CMK (cell line): ENCODE measurements at places on chromosomes 11 and 22.

- no peak for DNase-seq
These were observed 50.5 kb downstream of the RBX1 start for GRCh38 chr22:41001722-41002122.

DNA sequence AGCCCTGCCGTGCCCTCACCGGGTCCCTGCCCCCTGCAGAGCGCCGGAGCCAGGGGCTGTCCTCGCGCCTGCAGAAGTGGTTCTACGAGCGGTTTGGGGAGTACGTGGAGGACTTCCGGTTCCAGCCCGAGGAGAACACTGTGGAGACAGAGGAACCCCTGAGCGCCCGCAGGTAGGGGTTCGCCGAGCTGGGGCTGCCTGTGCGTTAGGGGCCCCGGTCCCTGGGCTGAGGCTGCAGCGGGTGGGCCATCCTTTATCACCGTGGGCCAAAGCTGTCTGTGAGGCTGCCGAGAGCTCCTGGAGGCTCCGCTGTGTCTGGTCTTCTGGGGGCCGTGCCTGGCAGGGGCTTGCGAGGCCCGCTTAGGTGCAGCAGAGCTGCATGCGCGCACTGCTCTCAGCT, 42.8 kb downstream of the GRAMD4 start:
- no peak for DNase-seq

DNA sequence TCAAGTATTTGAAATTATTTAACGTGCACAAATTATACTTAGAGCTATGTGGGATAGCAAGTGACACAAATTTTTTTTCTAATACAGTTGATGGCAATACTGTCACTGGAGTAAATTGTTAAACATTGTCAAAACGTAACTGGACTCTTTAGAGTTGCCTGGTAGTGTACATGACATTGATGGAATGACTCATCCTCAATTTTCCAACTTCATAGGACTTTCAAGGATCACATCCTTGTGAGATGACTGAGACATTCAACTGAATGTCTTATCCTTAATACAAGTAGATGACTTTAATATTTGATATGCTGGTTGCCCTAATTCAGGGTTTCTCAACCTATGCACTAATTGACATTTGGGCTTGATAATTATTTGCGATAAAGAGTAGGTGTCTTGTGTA, 310.0 kb downstream of the SWAP70 start:
- no peak for DNase-seq

GRCh38 chr11:2800655-2801531, 84.7 kb downstream of the CDKN1C start:
- DNase-seq: no peak

DNA sequence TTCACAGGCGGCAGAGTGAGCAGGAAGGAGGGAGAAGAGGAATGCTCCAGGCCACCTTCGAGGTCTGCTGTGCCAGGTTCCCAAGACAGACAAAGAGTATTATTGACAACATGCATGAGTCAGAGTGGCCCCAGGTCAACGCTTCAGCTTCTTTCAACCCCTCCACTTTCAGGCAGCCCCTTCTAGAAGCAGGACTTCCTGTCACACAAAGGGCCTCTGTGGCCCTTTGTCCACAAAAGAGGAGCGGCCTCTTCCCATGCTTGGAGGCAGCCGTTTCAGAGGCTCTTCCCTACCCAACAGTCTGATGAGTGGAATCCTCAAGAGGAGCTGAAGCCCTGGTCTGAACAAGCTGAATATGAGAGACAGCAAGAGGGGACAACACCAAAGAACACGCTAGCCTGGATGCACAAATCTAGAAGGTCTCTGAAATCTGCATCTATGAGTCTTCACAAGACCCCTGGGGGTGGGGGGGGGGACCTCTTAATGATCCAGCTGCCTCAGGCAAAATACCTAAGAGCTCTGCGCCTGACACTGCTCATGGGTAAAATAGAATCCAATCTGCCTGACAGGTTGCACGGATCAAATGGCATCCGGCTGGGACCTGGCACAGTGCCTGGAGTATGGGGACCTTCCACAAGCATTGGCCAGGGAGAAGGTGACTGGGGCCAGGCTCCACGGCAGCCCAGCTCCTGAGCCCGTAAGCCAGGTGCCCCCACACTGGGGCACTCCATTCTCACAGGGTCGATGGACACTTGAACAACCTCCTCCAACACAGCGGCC, 67.5 kb downstream of the PACSIN2 start:
- DNase-seq: no peak

- DNase-seq: no peak
These were observed 11.0 kb upstream of the MED17 start for GRCh38 chr11:93773045-93773477.

GRCh38 chr22:46865052-46865434, 102.6 kb downstream of the TBC1D22A start:
- no peak for DNase-seq

DNA sequence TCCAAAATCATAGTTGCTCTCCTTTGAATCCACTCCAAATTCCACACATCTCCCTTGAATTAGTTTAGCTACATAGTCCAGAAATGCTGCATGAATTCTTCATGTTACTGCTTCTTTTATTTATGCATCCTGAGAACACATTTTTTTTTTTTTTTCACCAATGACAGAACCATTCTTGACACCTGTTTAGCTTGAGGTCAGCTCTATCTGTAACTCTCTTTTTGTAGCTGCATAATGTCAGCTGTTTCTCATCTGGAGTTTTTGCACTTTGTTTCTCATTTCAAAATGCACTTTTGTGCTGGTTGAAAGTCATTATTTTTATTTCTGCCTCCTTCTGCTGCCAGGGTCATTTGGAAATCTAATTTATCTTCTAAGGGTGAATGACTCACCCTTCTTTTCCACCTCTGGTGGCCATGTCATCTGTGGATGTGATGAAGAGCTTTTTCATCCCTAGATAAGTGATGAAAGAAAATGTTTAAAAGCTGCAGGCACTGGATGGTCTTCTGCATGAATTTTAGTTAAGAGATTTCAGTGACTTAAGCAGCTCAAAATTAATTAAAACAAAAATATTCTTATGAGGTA, 93.7 kb downstream of the JRKL start:
- no peak for DNase-seq

DNA sequence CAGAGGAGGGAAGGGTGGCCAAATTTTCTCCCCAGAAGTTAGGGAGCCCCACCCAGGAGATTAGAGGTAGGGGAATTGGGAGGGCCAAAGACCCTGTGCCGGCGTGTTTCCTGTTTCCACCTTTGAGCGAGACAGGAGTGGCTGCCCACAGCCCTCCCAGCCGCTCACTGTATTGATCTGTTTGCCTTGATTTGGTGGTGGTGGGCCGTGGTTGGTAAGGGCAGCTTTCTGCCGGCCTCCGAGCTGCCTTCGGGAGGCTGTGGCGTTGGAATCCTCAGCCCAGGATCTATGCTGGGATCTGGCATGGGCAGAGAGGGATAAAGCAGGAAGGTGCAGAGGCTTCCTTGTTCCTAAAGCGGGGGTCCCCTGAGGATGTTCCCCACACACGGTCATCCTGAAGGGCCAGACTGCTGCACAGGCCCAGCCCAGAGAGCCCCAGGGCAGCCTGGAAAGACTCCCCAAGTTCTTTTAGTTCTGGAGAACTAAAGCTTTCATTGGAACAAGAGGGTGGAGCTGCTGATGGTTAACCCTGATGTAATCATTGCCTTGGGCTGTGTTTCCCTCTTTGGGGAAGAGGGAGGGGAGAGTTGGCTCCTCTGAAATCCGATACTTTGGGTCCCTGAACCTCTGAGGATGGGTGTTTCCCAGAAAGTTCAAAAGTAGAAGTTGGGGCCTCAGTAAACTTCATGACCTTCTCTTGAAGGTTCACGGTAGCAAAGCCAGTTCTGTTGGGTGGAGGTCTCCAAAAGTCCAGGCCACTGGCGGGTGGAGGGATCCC, 7.2 kb downstream of the FAM83F start:
- no peak for DNase-seq

GRCh38 chr22:32994898-32995297, 63.3 kb downstream of the SYN3 start:
- no peak for DNase-seq

- no peak for DNase-seq
These were observed 422.3 kb downstream of the SOX6 start for GRCh38 chr11:15933886-15934625.

DNA sequence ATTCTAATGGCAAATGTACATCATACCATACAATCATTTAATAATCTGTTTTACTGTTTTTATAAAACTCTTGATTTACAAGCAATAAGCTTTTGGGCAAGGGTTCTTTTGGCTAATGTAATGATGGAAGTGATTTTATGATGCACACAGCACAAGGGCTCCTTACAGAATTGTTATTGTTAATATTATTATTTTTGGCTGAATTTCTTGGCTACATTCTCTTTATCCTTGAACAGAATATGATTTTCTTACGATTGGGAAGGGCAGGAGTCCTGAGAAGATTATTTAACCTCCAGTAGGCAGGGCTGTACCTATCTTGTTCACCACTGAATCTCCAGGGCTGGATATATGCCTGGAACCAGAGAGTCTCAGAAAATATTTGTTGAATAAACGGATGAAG, 70.4 kb upstream of the ARHGAP20 start:
- no peak for DNase-seq

- DNase-seq: no peak
These were observed 234.9 kb upstream of the CADM1 start for GRCh38 chr11:115739146-115739545.

DNA sequence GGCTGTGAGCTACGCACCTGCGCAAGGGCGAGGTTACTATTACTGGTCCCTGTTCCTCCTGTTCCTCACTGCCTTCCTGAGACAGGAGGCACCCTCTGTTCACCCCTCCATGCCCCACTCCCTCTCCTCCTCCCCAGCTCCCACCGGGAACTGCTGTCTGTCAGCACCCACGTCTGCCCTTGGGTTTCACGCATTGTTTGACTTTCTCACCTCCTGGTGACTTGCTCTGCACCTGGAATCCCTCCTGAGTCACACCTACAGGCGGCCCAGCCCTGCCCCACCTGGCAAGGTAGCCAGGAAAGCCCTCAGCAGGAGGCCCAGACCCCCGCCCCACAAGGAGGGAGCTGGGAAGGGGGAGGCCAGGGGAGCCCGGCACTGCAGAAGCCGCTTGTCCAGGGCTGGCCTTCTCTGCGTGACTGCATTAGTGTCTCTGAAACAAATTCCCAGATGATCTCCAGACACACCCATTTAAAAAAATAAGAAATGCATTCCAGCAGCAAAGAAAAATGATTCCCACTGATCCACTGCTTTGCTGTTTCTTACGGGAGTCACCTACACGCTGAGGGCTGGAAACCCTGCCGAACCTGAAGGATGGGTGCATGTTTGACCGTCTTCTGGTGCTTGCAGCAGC, 86.4 kb downstream of the CELSR1 start:
- no peak for DNase-seq

DNA sequence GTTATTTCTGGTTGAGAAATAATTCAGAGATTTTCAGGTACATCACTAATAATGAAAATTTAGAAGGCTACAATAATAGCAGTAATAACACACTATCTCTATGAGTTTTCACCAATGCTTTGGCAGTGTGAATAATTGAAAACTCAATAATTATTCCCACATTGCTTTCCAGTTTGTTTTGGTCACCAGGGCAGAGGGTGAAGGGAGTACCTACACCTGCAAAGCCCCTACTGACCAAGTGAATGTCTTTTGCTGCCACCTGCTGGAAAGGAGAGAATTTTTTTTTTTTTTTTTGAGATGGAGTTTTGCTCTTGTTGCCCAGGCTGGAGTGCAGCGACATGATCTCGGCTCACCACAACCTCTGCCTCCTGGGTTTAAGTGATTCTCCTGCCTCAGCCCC, 3.2 kb downstream of the NELL1 start:
- DNase-seq: no peak
